PC-9 (cell line): ENCODE measurements at places on chromosomes 11 and 22. TPM values are rescaled to one million over a fixed set of nuclear protein-coding genes. Genes with fewer than 3 reads are reported as not detected.

DNA sequence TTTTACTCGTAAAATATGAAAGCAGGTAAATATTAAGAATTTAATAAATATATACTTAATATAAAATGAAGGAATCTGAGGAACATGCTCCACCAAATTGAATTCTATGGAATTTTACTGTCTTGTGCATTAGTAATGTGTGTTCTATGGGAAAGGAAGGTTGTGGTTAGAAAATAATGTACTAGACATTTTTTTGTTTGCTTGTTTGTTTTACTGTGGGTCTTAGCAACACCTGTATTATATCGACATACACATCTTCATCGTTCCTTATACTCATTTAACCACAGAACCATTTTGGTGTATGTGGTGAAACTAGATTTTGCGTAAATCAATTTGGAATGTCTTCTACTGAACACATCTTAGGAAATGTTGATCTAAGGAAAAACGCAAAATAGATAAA, 114.1 kb upstream of the MTMR2 start:
- no peaks in the 10 kb centered on the region for H3K27me3 ChIP-seq
- peak overlapping the region; percentile 95 for H3K27ac ChIP-seq
- peaks cover 13% of the 10 kb centered on the region; the same call in 1 of the 2 replicates for H3K36me3 ChIP-seq
- DNase-seq, result peak; percentile 99
- H3K4me3 ChIP-seq, result peak overlapping the region; percentile 14; the same call in 1 of the 2 replicates

- H3K4me1 ChIP-seq, result no peaks in the 10 kb centered on the region
- no peak for DNase-seq
- H3K27ac ChIP-seq, result no peak overlapping the region
- H3K4me3 ChIP-seq, result no peak overlapping the region
- no peaks in the 10 kb centered on the region for H3K27me3 ChIP-seq
Measured at GRCh38 chr11:19472679-19473078, 231.9 kb upstream of the E2F8 start.

- peak within 1 kb of the TSS; percentile 78 for H3K27ac ChIP-seq
- H3K27me3 ChIP-seq, result no peaks in the 10 kb centered on the region
- peak within 1 kb of the TSS; percentile 93 for H3K4me3 ChIP-seq
- DNase-seq, result peak; percentile 91
- peaks cover 31% of the 10 kb centered on the region for H3K4me1 ChIP-seq
- peaks cover 8% of the 10 kb centered on the region; the same call in 1 of the 2 replicates for H3K36me3 ChIP-seq
Measured at GRCh38 chr11:107858217-107859070, at the start of gene SLC35F2. TSS of gene SLC35F2 (minus strand) at chr11:107858787. CDS start at chr11:107858767, 20 bp downstream.

- H3K4me1 ChIP-seq, result no peaks in the 10 kb centered on the region
- no peaks in the 10 kb centered on the region for H3K36me3 ChIP-seq
- H3K27ac ChIP-seq, result no peak overlapping the region
- H3K4me3 ChIP-seq, result no peak overlapping the region
- no peaks in the 10 kb centered on the region for H3K27me3 ChIP-seq
- DNase-seq, result no peak
Measured at GRCh38 chr22:47188261-47189055, 426.0 kb downstream of the TBC1D22A start.

DNA sequence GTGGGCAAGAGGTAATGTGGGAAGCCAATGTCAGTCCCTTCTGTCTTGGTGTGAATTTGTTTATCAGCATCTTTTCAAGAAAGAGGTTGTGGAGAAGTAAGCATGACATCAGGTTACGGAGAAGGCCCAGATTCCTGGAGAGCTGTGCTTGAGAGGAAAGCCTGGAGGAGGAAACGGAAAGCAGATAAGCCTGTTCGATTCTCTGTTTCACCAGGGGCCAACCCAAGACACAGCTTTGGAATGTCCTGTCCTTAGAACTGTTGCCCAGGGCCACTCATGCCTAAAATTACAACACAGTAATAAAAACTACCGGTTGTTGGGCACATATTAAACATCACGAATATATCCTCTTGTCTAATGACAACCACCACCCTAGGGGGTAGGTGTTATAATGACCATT, 148.5 kb downstream of the NAV2 start:
- no peaks in the 10 kb centered on the region for H3K36me3 ChIP-seq
- H3K4me1 ChIP-seq, result no peaks in the 10 kb centered on the region
- H3K27me3 ChIP-seq, result no peaks in the 10 kb centered on the region
- DNase-seq, result peak; percentile 45
- no peak overlapping the region for H3K27ac ChIP-seq
- H3K4me3 ChIP-seq, result no peak overlapping the region

GRCh38 chr11:132638423-132638822, 893.9 kb downstream of the OPCML start:
- no peak overlapping the region for H3K4me3 ChIP-seq
- DNase-seq, result no peak
- peaks cover 2% of the 10 kb centered on the region; the same call in 1 of the 2 replicates for H3K27me3 ChIP-seq
- no peak overlapping the region for H3K27ac ChIP-seq
- H3K36me3 ChIP-seq, result no peaks in the 10 kb centered on the region
- no peaks in the 10 kb centered on the region for H3K4me1 ChIP-seq

DNA sequence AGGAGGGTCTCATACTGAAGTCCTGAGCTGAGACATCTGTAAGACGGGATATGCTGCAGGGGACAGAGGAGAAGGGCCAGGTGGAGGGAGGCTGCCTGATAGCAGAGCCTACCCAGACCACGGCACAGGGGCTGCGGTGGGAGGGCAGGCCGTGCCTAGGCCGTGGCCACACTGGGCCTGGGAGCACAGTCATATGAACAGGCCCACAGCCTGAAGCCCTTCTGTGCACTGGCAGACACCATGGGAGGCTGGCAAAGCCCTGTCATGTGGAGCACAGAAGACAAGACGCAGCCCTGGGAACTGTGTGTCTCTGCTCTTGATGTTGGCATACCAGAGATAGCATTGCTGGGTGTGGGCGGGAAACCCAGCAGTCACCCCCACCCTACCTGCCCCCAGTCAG, 3.3 kb downstream of the SPATA19 start:
- no peak overlapping the region for H3K27ac ChIP-seq
- DNase-seq, result no peak
- H3K4me1 ChIP-seq, result no peaks in the 10 kb centered on the region
- H3K4me3 ChIP-seq, result no peak overlapping the region

DNA sequence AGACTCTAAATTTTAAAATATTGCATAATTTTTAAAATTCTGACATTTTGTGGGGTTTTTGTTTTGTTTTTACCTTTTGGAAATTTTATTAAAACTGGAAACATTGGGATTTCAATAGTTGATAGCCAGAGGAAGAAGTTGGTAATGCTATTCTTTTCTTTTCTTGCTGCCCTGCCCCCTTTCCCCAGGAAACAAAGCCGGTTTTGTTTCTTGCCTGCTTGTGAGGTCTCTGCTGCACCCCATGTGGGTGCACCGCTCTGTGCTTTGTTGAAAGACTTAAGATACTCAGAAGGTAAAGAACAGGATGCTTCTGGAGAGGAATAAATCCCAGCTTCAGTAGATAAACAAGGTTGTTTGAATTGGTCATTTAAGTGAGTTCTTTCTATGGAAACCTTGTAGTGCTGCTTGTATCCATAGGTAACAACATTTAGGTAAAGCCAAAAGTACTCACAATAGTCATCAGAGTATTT, 87.5 kb downstream of the YAP1 start:
- H3K4me1 ChIP-seq, result no peaks in the 10 kb centered on the region
- H3K36me3 ChIP-seq, result peaks cover 36% of the 10 kb centered on the region
- no peak for DNase-seq
- no peak overlapping the region for H3K4me3 ChIP-seq
- no peaks in the 10 kb centered on the region for H3K27me3 ChIP-seq

DNA sequence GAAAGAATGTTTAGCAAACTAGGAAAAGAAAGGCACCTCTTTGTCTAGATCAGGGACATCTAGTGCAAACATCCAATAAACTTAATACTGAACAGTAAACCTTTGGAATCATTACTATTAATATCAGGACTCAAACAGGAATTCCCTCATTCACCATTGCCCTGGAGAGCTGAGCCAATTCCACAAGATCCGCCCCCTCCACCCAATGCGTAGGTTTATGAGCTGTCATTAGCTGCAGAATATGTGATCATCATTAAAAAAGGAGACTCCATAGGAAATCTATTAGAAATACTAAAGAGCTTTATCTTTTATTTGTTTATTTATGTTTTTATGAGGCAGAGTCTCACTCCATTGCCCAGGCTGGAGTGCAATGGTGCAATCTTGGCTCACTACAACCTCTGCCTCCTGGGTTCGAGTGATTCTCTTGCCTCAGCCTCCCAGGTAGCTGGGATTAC, 5.5 kb downstream of the IL17REL start:
- no peaks in the 10 kb centered on the region for H3K36me3 ChIP-seq
- no peak for DNase-seq
- H3K4me1 ChIP-seq, result peaks cover 15% of the 10 kb centered on the region; the same call in 1 of the 2 replicates
- H3K27me3 ChIP-seq, result peaks cover 12% of the 10 kb centered on the region
- H3K4me3 ChIP-seq, result no peak overlapping the region

DNA sequence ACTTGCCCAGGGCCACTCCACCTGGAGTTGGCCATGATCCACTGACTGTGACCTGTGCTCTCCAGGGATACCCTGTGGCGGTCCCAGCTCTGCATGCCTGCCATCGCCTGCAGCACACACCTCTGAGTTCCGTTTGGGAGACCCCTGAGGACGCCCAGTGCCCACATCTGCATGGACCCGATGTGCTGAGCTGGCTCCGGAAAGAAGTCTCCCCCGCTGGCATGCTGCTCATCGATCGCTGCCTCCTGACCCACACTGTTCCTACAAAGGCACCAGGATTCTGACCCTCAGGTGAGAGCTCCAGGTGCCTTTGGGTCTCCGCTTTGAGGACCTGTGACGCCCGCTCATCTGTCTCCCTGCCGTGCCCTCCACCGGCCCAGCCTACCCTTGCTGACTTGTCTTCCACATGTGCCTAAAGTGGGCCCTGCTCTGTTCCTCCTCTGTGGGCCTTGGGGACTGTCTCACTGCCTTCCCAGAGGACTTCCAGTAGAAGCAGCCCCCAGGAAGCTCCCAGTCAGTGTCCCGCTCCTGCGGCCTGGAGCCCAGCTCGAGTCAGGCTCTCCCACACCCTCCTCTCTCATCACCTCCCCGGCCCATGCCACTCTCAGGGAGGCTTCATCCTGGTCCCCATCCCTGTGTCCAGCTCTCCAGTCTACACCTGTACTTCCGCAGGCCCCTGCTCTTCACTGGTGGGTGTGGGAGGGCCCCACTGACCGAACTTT, 5.9 kb upstream of the SLC25A1 start:
- H3K27me3 ChIP-seq, result no peaks in the 10 kb centered on the region
- peaks cover 27% of the 10 kb centered on the region for H3K4me1 ChIP-seq
- H3K4me3 ChIP-seq, result no peak overlapping the region
- H3K36me3 ChIP-seq, result no peaks in the 10 kb centered on the region
- H3K27ac ChIP-seq, result no peak overlapping the region

- no peak for DNase-seq
- no peak overlapping the region for H3K4me3 ChIP-seq
- no peaks in the 10 kb centered on the region for H3K27me3 ChIP-seq
- H3K4me1 ChIP-seq, result peaks cover 13% of the 10 kb centered on the region
- no peaks in the 10 kb centered on the region for H3K36me3 ChIP-seq
Measured at GRCh38 chr11:1305063-1305495, 4.4 kb downstream of the TOLLIP start.

DNA sequence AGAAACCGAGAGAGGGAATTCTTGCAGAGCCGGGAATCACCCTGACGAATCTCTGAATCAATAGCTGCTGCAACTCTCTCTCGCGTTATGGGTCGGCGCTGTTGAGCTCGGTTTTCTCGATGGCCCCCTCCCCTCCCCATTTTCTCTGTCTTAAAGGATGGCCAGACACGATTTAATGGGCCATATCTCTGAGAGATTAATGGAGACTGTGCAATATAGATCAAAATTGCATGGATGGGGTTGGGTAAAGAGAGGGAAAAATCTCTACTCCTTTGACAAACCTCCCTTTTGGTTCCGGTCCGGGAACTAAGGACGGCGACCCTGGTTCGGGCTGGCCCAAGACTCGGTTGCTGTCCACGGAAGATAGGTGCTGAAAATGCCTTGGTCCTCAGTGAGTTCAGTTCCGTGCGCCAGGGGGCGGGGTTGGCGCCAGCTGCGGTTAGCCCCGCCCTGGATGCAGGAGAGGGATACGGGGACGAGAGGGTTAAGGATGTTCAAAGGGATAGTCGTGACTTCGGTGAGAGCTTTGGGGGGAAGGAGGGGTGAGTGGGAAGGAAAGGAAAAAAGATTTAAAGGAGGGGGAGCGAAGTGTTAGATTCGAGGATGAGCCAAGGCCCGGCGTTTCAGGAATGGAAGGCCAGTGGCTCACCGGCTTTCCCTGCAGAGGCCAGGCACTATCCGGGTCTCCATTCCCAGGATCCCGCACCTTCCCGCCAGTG, 103.6 kb upstream of the HSD17B12 start:
- H3K27ac ChIP-seq, result no peak overlapping the region
- H3K4me3 ChIP-seq, result no peak overlapping the region
- H3K27me3 ChIP-seq, result peaks cover 89% of the 10 kb centered on the region
- H3K36me3 ChIP-seq, result no peaks in the 10 kb centered on the region
- no peaks in the 10 kb centered on the region for H3K4me1 ChIP-seq

GRCh38 chr11:57322256-57323166, 2.2 kb downstream of the TNKS1BP1 start:
- DNase-seq, result peak; percentile 92
- peak overlapping the region; percentile 59 for H3K27ac ChIP-seq
- H3K36me3 ChIP-seq, result peaks cover 29% of the 10 kb centered on the region
- peak overlapping the region; percentile 57; the same call in 1 of the 2 replicates for H3K4me3 ChIP-seq

DNA sequence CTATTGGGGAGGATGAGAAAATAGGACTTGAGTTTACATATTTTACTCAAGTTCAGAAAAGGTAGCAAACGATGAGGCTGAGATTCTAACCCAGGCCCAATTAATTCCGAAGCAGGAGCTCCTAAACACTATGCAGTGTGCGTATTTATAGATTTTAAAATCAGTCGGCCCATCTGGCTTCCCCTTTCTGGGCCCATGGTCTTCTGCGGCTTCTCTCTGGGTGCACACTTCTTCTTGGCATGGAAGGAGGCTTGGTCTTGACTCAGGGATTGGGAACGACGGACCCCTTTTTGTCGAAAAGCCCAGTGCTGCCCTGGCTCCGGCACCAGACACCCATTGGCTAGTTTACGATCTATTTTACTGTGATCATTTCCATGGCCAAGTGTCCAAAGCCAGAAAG, 1433.8 kb downstream of the BRD1 start:
- no peak overlapping the region for H3K4me3 ChIP-seq
- H3K36me3 ChIP-seq, result no peaks in the 10 kb centered on the region
- no peaks in the 10 kb centered on the region for H3K4me1 ChIP-seq
- H3K27ac ChIP-seq, result no peak overlapping the region

- DNase-seq, result no peak
- H3K27me3 ChIP-seq, result no peaks in the 10 kb centered on the region
- H3K4me1 ChIP-seq, result no peaks in the 10 kb centered on the region
- no peak overlapping the region for H3K27ac ChIP-seq
- H3K4me3 ChIP-seq, result no peak overlapping the region
Measured at GRCh38 chr11:11173316-11174025, 179.6 kb downstream of the CSNK2A3 start.

Gene ZBTB16
- total RNA-seq, result 0.25 and 0.44 TPM in 2 replicates

Gene OR4C13
- not detected in 2 replicates for total RNA-seq

Gene CCDC134
- 29.0 and 33.3 TPM in 2 replicates for total RNA-seq

Gene RIMBP3C
- 0.13 and 0.15 TPM in 2 replicates for total RNA-seq

Gene MMP8
- not detected in 2 replicates for total RNA-seq

Gene SMTNL1
- total RNA-seq, result not detected in 2 replicates

Gene AIFM3
- total RNA-seq, result 6.9 and 7.4 TPM in 2 replicates

Gene INTS4
- 43.9 and 53.8 TPM in 2 replicates for total RNA-seq

Gene MS4A7
- not detected in 2 replicates for total RNA-seq

Gene ELMOD1
- not detected in 2 replicates for total RNA-seq
